ENCODE measurements at places on chromosomes 5 and 9.
A peak's percentile ranks its signal among the peaks of the same experiment; 100 is the strongest.

GRCh38 chr9:106696804-106697203 lies 166.2 kb upstream of the ZNF462 start:
- DNase-seq = no peak

DNA sequence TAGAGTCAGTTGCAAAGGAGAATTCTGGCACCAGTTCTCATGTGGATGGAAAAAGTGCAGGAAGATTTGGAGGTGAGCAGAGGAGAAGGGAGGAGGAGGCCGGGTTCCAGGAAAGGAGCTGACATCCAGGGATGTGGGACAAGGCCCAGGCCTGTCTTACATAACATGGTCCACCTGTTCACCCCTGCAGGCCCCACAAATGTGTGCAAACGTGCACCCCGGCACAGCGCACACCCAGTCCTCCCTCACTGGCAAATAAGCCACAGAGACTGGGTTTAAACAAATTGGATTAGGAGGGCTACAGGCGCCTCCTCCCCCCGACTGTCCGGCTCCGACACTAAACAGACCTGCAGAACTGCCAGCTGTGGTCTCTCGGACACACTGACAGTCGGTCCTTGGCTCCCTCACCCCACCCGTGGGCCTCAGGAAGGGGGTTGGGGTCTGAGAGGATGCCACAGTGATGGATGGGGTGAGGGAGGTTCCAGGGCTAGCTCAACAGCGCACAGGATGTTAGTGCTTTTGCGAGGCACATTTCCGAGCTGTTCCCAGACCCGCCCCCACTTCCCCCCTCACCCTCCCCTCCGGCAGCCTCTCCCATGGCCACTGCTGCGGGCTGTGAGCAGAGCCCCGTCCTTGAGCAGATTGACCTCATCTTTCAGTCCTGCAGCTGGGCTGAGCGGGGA lies 43.4 kb upstream of the IL17B start:
- DNase-seq = no peak

- no peak for DNase-seq
These were observed 233.6 kb upstream of the SLC24A2 start for GRCh38 chr9:20022410-20022809.

DNA sequence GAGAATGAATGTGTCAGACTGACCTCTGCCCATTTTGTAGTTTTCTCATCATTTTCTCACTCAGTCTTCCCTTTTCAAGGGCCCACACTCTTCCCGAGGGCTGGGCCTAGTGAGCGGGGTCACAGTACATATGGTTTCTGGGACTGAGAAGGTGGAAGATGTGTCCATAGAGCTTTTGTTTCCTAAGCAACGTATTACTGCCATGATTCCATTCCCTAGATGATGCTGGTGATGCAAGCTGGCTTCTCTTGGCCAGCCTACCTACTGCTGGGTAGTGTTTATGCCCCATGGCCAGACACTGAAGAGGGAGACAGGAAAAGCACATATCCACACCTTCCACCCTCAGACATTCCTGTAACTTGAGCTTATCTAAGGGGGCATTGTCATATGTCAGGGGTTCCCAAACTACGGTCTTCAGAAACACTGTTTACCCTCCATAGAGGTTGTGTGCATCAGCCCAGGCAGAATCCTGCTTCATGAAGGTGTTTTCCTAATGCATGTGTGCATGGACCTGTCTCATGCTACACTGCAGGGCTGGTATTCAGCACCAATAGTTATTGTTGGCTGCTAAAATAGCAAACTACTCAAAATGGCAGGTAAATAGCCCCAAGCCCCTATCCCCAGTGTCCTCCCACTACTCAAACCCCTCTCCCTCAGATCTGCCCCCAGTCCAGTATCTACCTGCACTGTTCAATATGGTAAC lies 9.5 kb downstream of the IRF1 start:
- DNase-seq = no peak

GRCh38 chr9:74333384-74334032 lies 163.6 kb upstream of the RORB start:
- DNase-seq = no peak

DNA sequence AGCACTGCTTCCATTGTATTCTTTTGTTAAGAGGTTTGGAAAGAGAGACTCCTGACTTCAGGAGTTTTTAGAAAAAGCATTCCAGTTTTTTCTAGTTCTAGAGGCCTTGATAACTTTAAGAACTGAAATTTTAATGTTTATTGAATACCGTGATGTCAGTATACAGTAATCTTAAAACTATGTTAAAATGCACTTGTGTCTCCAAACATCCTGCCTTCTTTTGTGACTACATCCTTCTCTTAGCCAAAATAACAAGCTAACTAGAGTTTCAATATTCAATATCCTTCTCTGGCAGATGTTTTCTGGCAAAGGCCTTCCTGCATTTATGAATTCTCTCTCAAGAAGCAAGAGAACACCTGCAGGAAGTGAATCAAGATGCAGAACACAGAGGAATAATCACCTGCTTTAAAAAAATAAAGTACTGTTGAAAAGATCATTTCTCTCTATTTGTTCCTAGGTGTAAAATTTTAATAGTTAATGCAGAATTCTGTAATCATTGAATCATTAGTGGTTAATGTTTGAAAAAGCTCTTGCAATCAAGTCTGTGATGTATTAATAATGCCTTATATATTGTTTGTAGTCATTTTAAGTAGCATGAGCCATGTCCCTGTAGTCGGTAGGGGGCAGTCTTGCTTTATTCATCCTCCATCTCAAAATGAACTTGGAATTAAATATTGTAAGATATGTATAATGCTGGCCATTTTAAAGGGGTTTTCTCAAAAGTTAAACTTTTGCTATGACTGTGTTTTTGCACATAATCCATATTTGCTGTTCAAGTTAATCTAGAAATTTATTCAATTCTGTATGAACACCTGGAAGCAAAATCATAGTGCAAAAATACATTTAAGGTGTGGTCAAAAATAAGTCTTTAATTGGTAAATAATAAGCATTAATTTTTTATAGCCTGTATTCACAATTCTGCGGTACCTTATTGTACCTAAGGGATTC lies 43.1 kb downstream of the NDFIP1 start:
- peak; percentile 28 for DNase-seq

DNA sequence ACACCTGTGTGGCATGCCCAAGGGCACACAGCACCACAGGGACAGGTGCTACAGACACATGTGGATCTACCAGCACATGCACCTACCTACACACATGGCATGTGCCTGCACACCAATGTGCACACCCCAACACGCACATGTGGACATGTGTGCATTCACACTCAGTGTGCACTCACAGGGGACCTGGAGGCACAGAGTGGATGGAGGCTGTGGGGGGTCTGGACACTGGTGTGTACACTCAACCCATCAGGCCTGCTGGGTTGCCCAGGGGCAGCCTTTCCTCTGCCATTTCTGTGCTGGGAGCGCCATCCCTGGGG lies 1.7 kb downstream of the CRB2 start:
- DNase-seq = no peak

- DNase-seq = no peak
These were observed 350.5 kb downstream of the ADGRV1 start for GRCh38 chr5:90909101-90909503.

- no peak for DNase-seq
These were observed 100.7 kb downstream of the RAB3C start for GRCh38 chr5:58683567-58683966.

DNA sequence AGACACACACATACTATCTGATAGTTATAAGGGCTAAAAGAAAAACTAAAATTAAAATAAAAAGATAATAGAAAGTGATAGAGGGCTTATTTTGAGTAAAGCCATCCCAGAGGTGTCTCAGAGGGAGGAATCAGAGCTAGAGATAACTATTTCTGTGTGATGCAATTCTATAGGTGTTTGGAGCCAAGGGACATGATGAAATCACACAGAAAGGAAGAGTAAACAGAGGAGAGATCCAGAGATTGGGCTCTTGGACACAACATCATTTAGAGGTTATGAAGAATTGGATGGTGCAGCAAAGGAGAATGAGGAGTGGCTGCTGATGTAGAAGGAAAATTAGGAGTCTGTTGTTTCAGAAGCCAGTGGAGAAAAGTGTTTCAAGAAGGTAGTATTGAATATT lies 393.5 kb downstream of the DIRAS2 start:
- no peak for DNase-seq

DNA sequence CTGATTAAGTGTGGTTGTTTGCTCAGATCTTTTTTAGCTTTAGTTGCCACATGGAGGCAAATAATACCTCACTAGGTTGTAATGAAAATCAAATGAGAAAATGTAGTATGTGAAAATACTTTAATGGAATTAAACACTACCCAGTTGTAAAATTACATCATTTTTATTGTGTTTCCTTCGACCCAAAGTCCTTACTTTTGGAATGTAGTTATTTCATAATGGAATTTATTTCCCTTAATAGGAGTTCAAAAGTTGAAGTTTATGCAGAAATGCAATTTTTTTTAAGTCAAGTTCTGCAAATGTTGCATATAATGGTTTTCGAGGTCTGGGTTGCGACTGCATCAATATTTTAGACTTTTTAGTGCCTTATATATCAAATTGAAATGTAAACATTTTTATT lies 31.0 kb downstream of the TNPO1 start:
- no peak for DNase-seq

- no peak for DNase-seq
These were observed 110.6 kb downstream of the GADD45G start for GRCh38 chr9:89715318-89715858.

DNA sequence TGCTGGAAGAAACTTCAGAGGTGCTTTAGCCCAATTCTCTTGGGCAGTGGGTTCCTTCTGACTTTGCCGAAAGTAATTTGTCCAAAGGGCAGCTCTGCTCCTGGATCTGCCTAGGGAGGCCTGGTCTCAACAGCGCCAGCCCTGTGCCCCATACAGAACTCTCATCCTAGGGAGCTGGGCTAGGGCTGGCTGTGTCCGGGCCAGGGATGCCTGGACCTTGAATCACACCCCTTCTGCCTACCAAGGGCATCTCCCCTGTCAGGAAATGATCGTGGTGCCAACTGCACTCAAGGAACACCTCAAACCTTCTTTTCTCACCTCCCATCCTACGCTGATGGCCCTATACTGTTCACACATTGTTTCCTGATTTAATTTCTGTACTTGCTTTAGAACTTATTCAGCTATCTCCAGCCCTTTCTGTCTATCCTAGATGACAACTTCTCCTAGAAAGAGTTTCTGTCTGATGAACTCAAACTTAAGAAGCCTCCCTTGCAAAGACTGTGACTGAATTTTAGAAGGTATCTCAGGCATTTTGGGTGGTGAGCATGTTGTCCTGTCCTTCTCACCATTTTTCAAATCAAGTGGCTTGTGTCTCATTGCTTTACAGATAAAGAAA lies 37.4 kb upstream of the NFIB start:
- no peak for DNase-seq

DNA sequence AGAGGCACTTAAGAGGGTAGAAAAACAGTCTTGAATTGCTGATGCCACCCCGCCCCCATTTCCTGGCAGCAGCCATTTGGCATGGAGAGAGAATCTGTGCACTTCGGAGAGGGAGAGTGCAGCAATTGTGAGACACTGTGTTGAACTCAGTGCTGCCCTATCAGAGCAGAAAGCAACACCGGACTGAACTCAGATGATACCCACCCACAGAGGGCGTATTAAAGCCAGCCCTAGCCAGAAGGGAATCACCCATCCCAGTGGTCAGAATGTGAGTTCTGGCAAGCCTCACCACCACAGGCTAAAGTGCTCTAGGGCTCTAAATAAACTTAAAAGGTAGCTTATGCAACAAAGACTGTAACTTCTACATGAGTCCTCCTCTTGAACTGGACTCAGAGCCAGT lies 88.4 kb upstream of the RGS7BP start:
- no peak for DNase-seq

DNA sequence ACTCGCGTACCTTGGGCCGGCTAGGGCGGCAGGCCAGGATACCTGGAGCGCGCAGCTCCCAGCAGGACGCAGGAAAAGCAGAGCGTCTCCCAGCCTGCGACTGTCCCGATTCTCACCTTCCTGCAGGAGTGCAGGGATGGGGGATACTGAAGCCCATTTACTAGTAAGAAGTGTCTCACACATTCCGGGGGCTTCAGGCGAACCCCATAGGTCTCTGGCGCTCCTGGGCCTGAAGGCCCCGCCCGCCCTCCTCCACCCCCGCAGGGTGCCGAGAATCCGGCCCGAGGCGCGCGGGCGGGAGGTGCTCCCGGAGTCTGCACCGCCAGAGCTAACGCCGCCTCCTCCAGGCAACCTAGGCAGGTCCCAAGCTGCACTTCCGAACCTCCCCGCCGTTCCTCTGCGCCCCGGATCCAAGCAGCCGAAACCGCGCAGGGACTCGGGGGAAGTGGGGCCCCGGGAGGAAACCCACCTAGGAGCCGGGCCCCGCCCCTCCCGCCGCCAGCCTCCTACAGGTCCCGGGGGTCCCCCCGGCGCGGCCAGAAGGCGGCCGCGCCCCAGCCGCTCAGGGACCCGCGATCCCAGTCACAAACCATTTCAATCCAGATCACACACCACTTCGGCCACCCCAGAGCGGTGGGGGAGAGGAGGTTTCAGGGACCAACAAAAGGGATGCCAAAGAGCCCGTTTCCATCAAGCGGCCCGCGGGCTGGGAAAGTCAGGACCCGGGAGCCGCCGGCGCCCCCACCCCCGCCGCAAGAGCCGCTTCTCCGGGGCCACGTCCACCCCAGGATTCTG lies 1.2 kb downstream of the ROR2 start:
- no peak for DNase-seq

DNA sequence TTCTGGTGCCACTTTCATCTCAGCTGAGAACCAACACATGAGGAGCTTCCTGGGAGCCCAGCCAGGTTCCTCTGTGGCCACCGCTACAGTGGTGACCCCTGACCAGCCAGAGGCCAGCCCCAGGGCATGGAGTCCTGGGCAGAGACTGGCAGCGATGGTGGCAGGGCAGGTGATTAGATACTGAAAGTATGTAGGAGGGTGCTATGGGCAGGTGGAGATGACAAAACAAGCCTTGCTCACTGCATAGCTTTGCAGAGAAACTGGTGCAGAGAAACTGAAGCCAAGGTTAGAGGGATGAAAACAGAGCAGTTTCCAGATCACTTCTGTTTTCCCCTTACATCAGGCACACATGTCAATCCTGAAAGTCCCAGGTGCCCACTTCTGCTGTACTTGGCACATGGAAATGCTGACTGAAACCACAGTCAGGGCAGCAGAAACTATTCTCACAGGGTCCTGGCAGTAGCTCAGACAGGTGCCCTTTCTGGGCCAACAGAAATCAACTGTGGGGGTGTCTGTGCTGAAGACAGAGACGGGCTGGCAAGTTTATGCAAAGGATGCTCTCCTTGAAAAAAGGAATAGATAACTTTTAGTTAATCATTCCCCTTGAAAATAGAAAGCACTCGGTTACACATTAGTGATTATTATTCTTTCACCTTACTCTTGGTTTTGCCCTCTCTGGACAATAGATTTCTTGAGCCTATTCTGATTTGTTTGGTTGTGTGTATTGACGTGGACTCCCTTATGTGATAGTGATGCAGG lies 90.3 kb downstream of the ANKRD55 start:
- DNase-seq = no peak

- DNase-seq = no peak
These were observed 30.0 kb upstream of the GAS1 start for GRCh38 chr9:86977205-86977835.

- DNase-seq = no peak
These were observed 1.6 kb downstream of the TMEM245 start for GRCh38 chr9:109117856-109118807.

GRCh38 chr9:128275198-128276007 lies at the start of gene GOLGA2:
TSS of gene GOLGA2 (minus strand) at chr9:128276007. CDS start at chr9:128275976, 31 bp downstream.
- DNase-seq = no peak
